ENCODE measurements at places on chromosomes 3 and 15.

GRCh38 chr3:14540821-14541385 is 761 bp upstream of the GRIP2 start:
- DNase-seq: no peak

GRCh38 chr15:72958634-72959033 is 93.6 kb upstream of the NEO1 start:
- no peak for DNase-seq

DNA sequence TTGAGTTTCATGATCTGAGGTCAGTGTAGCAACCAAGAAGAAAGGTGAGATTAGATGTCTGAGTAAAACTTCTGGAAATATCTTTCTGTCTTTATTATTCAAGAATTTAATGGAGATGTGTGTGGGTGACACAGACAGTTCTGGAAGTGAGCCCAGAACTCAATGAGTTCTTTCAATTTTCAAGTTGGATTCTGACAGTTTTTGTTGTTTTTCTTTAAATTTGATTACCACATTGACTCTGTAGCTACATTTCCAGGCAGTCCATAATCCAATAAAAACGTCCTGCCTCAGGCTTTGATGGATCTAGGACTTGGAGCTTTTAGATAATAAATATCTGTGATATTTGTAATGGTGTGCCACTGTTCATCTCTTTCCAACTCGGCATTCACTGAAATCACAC is 3.9 kb upstream of the PARP14 start:
- no peak for DNase-seq

GRCh38 chr15:99561476-99562230 is 4.1 kb upstream of the MEF2A start:
- DNase-seq: no peak
